ENCODE measurements at places on chromosomes 5 and 9. TPM values are rescaled to one million over a fixed set of nuclear protein-coding genes. Genes with fewer than 3 reads are reported as not detected.

SPINK9 gene
- total RNA-seq = not detected

PNPLA7 gene
- total RNA-seq = 0.65 TPM

FBP1 gene
- total RNA-seq = 0.33 TPM

LCN12 gene
- total RNA-seq = 0.11 TPM

PKD2L2 gene
- not detected for total RNA-seq

PTGDS gene
- 2.8 TPM for total RNA-seq

CCDC180 gene
- 2.2 TPM for total RNA-seq

INSL4 gene
- total RNA-seq = not detected

SPATA31C1 gene
- total RNA-seq = not detected

SLC46A2 gene
- not detected for total RNA-seq

ROPN1L gene
- total RNA-seq = 3.0 TPM

MLANA gene
- total RNA-seq = not detected

PCDHA10 gene
- total RNA-seq = 0.09 TPM

CCL21 gene
- total RNA-seq = 1.4 TPM

SARDH gene
- 0.11 TPM for total RNA-seq

STKLD1 gene
- total RNA-seq = 0.98 TPM

C9orf153 gene
- total RNA-seq = 0.34 TPM

GAPT gene
- not detected for total RNA-seq

SLC31A2 gene
- total RNA-seq = 4.5 TPM

RAB14 gene
- total RNA-seq = 29.4 TPM

MCIDAS gene
- total RNA-seq = not detected

PDGFRB gene
- 10.4 TPM for total RNA-seq

ROR2 gene
- total RNA-seq = not detected

ANKRD20A1 gene
- 2.5 TPM for total RNA-seq

TRPM6 gene
- total RNA-seq = 0.09 TPM

CER1 gene
- not detected for total RNA-seq

DIRAS2 gene
- total RNA-seq = 0.86 TPM

MRPS27 gene
- 64.6 TPM for total RNA-seq

KIF20A gene
- 8.3 TPM for total RNA-seq
